ENCODE measurements at places on chromosomes 7 and 10.

- DNase-seq, result no peak
Observed at GRCh38 chr10:29802171-29802570, 167.4 kb upstream of the SVIL start.

DNA sequence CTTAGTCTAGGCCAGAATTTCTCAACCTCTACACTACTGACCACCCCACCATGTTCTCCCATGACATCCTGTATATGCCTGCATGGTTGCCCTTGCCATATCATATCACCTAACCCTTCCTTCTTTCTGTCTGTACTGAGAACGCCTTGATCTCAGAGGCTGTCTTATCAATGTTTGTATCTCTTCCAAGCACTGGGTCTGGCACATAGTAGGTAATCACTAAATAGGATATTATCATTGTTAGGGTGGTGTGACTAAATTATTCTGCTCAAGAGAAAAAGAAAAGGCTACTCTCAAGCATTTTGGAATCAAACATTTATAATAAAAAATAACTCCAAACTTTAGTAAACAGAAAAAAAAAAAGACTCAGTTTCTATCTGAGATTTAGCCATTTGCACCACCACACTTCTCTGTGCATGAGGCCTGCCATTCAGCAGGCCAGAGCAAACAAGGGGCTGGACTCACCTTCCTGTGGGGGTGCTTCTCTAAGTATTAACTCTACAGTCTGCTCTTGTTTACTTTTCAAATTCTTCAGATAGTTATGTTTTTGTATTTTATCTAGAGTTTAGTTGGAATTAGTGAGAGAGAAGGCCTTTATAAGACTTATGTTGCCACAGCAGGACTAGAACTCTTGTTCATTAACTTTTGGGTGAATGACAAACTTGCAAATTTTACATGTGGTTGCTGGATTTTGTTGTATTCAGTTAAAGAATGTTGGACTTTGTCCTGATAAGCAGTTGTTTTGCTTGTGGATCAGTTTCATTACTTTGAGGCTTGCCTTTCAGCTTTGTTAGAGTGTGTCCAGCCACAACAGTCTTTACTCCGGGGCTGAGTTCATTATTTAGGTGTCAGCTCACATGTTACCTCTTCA, 5.4 kb downstream of the AGBL3 start:
- DNase-seq, result no peak

DNA sequence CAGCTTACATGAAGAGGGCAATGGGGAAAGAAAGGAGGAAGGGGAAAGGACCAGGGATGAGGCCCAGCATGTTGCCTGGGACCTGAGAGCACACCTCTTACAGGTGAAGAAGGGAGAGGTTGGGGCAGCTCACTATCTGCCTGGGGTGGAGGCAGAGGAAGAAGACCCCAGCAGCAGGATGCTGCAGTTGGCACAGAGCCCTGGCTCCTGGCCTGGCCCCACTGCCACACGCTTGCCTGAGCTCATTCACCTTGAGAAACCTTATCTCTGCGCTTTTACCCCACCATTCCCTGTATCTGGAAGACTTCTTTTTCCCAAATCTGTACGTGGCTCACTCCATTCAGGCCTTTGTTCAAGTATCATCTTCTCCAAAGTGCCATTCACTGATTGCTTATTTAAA, 147.8 kb upstream of the TMEM72 start:
- DNase-seq, result no peak

- DNase-seq, result no peak
Observed at GRCh38 chr10:78065611-78066010, 31.9 kb downstream of the RPS24 start.

DNA sequence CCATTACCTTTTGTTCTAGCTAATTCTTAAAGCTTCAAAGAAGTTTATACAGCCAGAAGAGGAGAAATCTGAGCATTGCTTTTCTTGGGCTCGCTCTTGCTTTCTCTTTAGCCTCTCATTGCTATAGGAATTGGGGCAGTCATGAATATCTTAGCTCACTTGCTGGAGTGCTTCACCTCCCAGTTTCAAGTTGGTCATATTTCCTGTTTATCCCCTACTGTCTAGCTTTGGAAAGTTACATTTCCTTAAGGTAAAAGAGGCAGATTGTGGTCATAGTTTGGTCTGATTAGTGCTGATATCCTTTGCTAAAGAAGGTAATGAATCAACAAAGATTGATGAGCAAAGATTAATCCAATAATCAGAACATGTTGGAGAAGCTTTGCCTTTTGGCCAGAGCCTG, 77.7 kb upstream of the GLI3 start:
- no peak for DNase-seq

GRCh38 chr10:130993612-130994011, 317.9 kb downstream of the TCERG1L start:
- no peak for DNase-seq

DNA sequence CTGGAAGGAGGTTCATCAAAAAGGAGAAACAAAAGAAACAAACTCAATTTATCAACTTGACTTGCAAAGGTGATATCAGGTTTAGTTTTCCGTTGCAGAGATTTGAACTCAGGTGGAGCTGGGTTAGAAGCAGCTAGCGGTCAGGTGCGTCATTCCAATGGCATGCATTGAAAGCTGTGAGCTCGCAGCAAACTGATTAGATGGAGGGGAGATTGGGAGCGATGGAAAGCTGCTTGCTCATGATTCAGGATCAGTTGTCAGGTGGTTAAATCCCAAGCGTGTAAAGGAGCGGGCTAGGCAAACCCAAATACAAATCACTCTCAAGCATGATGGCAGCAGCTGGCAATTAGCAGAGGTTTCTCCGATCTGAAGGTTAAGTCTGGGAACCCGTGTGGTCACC, 49.3 kb upstream of the AFAP1L2 start:
- DNase-seq, result no peak

All from GM20000 (cell line).